Activated naive CD4-positive, alpha-beta T cell (primary cell): ENCODE measurements at places on chromosomes 6 and 20.

DNA sequence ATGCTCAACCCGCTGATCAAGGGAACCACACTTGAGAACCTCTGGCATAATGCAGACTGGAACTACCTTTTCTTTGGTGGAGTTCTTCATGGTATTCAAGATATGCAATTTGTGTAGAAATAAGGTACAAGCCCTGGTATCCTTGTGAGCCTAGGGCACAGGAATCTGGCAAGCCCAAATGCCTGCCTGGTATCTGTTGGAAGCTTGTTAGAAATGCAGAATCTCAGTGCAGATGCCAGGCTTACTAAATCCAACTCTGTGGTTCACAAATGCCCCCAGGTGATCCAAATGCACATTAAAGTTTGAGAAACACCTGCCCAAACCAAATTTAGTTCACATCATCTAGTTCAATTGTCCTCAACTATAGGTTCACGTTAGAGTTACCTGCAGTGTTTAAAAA lies 159.8 kb upstream of the LAMP5 start:
- no peak for DNase-seq

GRCh38 chr6:121482004-121482693 lies 46.7 kb downstream of the GJA1 start:
- DNase-seq: no peak

- DNase-seq: no peak
Measured at GRCh38 chr20:3612795-3613572, 50.2 kb downstream of the GFRA4 start.

DNA sequence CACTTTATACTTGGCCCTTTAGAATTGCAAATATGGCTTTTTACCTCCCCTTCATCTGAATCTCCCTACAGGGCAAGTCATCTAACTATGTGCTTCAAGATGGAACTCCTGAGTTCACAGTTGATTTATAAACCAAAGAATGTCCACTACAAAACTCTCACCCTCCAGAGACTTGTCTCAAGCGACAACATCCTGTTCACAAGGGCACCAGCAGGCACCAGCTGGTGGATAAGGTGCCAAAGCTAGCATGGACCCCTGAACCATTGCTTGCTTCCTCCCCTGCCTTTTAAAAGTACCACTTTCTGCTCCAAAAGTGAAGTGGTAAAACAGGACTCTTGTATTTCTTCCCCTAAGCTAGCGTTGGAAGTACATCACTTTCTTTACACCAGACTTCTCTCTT lies 154.5 kb downstream of the LPA start:
- no peak for DNase-seq

GRCh38 chr20:17995967-17996819 lies 27.4 kb downstream of the MGME1 start:
- DNase-seq: no peak

DNA sequence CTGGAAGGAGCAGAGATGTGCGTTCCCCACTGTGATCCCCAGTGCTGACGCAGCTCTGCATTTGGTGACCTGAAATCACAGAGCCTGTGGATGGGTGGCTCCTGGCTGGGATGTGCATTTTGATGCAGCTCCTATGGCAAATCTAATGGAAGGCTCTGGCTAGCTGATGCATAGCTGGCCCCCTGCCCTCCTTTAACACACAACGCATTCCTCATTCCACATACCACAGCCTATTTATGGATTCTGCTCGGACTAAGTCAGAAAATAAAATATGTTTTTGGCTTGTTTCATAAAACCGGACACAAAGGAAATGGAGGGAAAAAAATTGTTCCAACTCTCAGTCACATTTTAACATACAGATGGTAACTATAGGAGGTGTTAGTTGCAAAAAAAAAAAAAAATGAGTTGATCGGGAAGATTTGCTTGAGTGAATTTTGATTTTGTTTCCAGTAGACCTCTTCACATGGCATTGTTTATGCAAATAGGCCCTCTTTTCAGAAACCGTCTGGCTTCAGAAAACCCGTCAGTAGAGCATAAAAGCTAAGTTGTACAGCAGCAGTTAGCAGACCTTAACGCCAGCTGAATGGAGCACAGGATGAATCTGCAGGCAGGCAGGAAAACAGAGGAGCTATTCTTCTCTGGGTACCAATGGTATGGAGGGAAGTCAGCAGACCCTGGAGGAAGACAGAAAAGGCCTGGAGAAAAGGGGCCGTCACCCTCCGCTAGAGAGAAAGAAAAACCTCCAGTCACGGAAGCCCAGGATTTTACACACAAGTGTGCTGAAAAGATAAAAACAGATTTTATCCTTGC lies 215.4 kb downstream of the HDGFL1 start:
- no peak for DNase-seq

- no peak for DNase-seq
Measured at GRCh38 chr6:150334790-150335783, 33.7 kb upstream of the IYD start.

- DNase-seq: no peak
Measured at GRCh38 chr6:80733641-80734040, 627.2 kb downstream of the BCKDHB start.

- no peak for DNase-seq
Measured at GRCh38 chr20:16167423-16168130, 405.7 kb downstream of the KIF16B start.

DNA sequence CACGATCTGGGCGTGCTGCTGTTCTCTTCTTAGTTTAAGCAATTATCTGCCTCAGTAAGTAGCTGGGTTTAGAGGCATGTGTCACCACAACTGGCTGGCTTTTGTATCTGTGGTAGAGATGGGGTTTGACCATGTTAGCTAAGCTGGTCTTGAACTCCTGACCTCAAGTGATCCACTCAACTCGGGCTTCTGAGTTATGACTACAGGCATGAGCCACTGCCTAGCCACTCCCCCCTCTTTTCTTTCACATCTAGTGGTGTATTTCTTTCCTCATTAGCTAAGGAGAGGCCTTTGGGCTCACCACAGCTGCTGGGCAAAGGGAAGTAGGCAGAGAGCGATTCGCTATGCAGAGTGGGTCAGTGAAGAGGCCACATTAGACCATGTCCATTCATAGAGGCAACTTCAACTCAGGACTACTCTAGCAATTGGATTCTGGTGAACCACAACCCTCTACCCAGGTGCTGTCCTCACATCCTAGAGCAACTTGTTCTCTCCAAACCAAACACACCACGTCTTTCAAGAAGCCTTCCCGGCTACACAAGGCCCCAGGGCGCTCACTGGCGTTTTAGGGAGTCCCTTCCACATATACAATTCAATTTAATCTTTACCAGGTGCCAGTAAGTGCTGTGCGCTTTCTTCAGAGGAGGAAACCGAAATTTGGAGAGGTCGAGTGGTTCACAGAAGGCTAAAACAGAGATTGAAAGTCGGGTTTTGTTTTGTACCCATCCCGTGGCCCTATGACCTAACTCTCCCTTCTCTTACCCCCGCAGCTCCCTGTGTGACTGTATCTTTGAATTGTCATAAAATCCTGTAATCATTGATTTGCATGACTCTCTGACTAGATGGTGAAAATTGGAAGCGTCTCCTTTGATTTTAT lies 26.5 kb upstream of the GFOD1 start:
- no peak for DNase-seq

- DNase-seq: no peak
Measured at GRCh38 chr6:154653853-154654252, 79.4 kb upstream of the SCAF8 start.
